Stimulated activated CD8-positive, alpha-beta memory T cell treated with anti-CD3 and anti-CD28 coated beads, Interleukin-4, amount 100 ng/mL, for 4 hours (primary cell): ENCODE measurements at places on chromosomes 5 and 9.

GRCh38 chr9:131405428-131405827, 11.5 kb downstream of the PRRC2B start:
- no peak for DNase-seq

GRCh38 chr9:122222791-122223190, 6.0 kb downstream of the LHX6 start:
- DNase-seq, result no peak

- DNase-seq, result no peak
Observed at GRCh38 chr9:11275158-11275695, 662.4 kb upstream of the PTPRD start.

- no peak for DNase-seq
Observed at GRCh38 chr9:22215521-22215920, 206.4 kb upstream of the CDKN2B start.

GRCh38 chr9:91485006-91485405, 61.4 kb upstream of the NFIL3 start:
- no peak for DNase-seq

DNA sequence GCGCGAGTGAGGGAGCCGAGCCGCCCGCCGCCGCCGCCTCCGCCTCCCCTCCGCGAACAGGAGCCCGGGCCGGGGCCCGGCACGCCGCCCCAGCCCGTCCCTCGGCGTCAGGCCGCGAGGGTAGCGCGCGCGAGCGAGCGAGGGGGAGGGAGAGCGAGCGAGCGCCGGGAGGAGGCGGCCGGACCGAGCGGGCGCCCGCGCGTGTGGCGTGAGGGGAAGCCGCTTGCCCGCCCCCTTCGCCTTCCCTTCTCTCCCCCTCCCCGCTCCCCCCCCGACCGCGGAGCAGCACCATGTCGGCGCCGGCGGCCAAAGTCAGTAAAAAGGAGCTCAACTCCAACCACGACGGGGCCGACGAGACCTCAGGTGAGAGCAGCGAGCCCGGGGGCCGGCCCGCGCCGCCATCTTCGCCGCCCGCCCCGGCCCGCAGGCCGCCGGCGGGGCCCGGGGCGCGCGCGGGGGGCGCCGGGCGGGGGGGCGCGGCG, 312 bp downstream of the SET start:
- DNase-seq, result no peak

- DNase-seq, result no peak
Observed at GRCh38 chr5:110790673-110791072, 51.9 kb downstream of the SLC25A46 start.
